ENCODE measurements at places on chromosomes 5 and 9. TPM values are rescaled to one million over a fixed set of nuclear protein-coding genes. Genes with fewer than 3 reads are reported as not detected.
A peak's percentile ranks its signal among the peaks of the same experiment; 100 is the strongest.

The KIF4B gene
- total RNA-seq = not detected

The GFI1B gene
- 2.7 TPM for total RNA-seq

The CD14 gene
- 0.38 TPM for total RNA-seq

The SLC34A3 gene
- total RNA-seq = not detected

GRCh38 chr9:124934290-124934689 is 6.6 kb downstream of the GOLGA1 start:
- no peaks in the 10 kb centered on the region for H3K4me1 ChIP-seq
- no peak overlapping the region for H3K4me3 ChIP-seq
- peaks cover 5% of the 10 kb centered on the region for H3K36me3 ChIP-seq
- H3K27ac ChIP-seq = no peak overlapping the region
- no peaks in the 10 kb centered on the region for H3K27me3 ChIP-seq
- no peak for DNase-seq

- no peak for DNase-seq
- H3K27ac ChIP-seq = no peak overlapping the region
- H3K27me3 ChIP-seq = no peaks in the 10 kb centered on the region
- no peaks in the 10 kb centered on the region for H3K36me3 ChIP-seq
- no peaks in the 10 kb centered on the region for H3K4me1 ChIP-seq
Observed at GRCh38 chr5:133687212-133688061, 75.1 kb upstream of the FSTL4 start.

DNA sequence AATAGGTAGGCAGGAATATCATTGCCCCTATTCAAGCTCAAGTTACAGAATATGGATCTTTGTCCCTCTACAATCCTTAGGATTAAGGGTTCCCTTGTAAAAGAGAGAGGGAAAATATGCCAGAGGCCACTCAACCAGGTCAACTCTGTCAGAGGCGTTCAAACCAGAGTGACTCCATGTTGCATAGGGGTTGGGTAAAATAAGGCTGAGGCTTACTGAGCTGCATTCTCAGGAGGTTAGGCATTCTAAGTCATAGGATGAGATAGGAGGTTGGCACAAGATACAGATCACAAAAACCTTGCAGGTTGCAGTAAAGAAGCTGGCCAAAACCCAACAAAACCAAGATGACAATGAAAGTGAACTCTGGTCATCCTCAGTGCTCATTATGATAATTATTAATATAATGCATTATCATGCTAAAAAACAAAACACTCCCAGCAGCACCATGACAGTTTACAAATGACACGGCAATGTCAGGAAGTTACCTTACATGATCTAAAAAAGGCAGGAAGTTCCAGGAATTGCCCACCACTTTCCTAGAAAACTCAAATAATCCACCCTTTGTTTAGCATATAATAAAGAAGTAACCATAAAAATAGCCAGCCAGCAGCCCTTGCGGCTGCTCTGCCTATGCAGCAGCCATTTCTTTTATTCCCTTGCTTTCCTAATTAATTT is 64.8 kb downstream of the ERP44 start:
- H3K36me3 ChIP-seq = no peaks in the 10 kb centered on the region
- no peak overlapping the region for H3K4me3 ChIP-seq
- no peaks in the 10 kb centered on the region for H3K27me3 ChIP-seq
- H3K4me1 ChIP-seq = no peaks in the 10 kb centered on the region
- DNase-seq = no peak

- no peaks in the 10 kb centered on the region for H3K36me3 ChIP-seq
- no peaks in the 10 kb centered on the region for H3K4me1 ChIP-seq
- H3K4me3 ChIP-seq = no peak overlapping the region
- no peak overlapping the region for H3K27ac ChIP-seq
- H3K27me3 ChIP-seq = no peaks in the 10 kb centered on the region
Observed at GRCh38 chr5:125125031-125125823, 378.8 kb upstream of the ZNF608 start.

DNA sequence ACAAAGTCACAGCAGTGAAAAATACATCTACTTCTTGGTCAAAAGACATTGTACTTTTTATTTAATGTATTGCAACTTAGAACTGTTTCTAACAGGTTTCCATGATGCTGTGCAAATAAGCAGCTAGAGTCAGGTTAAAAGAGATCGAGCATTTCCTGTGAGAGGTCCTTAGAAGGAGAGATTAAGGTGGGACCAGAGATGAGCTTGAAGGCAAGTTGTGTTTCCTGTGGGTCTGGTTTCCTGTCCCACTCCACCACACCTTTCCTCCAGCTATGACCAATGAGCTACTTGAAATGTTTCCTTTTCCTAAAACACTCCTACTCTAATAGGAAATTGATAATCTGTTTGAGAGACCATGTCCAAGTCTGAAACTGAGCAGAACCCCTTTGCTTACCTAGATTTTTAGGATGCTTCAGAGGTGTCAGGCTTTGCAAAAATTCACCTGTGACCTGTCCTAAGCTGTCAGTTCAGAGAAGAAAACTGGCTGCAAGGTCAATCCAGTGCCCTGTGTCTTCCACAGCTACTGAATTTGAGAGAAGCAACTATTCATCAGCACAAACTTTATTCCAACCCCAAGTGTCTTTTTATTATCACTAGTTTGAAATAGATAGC is 13.1 kb upstream of the RLN1 start:
- H3K27me3 ChIP-seq = no peaks in the 10 kb centered on the region
- H3K4me3 ChIP-seq = no peak overlapping the region
- peak; percentile 40 for DNase-seq
- H3K4me1 ChIP-seq = peaks cover 38% of the 10 kb centered on the region
- peaks cover 5% of the 10 kb centered on the region for H3K36me3 ChIP-seq

Data from naive thymus-derived CD4-positive, alpha-beta T cell (primary cell).